ENCODE measurements at places on chromosomes 2 and 18.

- DNase-seq: peak; percentile 32
Measured at GRCh38 chr2:233076749-233077148, 16.6 kb downstream of the INPP5D start.

- no peak for DNase-seq
Measured at GRCh38 chr2:185306119-185306518, 432.5 kb upstream of the FSIP2 start.

GRCh38 chr18:74378179-74378682, 62.6 kb downstream of the C18orf63 start:
- no peak for DNase-seq

DNA sequence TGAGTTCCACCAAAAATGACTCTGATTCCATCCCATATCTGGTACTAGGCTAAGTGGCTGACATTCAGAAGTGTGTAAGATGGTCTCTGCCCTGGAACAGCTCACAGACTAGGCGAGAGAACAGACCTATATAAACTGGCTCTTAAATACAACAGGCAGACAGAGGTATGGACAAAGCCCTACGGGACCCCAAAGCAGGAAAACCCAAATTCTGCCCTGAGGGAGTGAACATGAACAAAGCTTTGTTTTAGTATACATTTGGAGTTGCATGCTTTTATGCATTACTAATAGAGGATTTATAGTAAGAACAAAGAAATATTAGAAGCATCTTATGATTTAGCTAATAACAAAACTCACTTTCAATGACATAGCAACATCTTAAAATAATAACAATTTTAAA, 25.1 kb downstream of the GDF7 start:
- DNase-seq: no peak

- DNase-seq: no peak
Measured at GRCh38 chr2:162839419-162839818, 852 bp upstream of the KCNH7 start.

DNA sequence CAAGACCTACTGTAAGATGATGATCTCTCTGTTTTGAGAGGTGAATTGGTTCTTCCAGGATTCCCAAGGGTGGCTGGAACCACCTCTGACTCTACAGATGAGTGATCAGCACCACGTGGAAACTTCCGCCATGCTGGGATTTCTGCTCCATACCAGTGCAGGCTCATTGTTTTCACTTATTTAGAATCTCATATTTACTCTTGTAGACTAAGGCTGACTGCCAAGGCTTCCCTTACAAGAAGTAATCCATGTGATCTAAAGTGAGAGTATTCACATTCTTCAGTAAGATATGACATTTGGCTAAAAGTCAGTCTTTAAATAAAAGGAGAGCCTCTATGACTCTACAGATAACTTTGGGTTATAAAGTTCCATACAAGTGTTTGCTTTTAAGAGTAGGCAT, 322.9 kb upstream of the RAB12 start:
- DNase-seq: no peak

DNA sequence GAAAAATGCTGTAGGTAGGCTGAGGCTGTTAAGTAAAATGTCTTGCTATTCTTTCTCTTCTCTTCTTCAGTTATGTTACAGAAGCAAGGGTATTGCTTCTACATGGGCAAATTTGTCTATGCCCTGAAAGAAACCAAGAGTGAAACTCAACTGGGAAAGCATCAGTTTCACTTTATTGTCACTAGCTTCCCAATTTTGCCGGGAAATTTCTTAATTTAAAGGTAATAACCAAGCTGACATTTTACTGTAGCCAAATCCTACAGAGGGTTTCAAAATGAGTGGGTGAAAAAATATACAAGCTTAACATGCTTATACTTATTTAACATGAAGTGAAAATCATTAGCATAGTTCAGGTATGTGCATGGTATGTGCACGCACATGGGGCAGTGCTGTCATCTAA, 3.2 kb downstream of the TANK start:
- DNase-seq: no peak

DNA sequence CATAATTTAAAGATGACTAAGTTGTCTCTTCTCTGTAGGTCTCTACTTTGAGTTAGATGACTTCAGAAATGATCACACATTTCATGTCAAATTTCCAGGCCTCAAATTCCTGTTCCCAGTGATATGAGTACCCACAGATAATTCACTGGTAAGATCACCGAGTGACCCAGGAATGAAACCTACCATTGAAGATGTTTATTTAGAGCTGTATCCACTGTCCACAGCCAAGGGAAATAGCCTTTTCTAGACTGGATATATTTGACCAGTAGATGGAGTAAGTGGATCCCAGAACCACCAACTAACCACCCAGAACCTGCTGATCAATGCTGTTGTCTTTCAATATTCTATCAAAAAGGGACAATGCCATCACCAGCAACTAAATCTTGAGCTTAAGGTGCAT, 238.8 kb downstream of the SLC8A1 start:
- DNase-seq: no peak

DNA sequence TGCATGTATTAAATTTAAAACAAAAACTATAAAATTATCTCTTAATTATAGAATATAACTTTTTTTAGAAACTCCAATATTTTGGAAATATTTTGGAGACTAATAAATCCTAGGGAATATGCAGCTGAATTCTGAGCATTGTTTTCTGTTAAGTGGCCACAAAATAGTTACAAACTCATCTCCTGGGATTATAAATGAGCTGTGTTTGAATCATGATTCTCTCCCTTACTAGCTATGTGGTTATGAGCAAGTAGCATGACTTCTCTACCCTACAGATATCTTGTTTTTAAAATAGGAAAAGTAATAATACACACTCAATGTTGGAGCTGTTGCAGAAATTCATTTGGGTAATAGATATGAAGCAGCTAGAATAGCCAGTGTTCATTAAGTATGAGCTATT, 137.9 kb upstream of the ITGA4 start:
- no peak for DNase-seq

DNA sequence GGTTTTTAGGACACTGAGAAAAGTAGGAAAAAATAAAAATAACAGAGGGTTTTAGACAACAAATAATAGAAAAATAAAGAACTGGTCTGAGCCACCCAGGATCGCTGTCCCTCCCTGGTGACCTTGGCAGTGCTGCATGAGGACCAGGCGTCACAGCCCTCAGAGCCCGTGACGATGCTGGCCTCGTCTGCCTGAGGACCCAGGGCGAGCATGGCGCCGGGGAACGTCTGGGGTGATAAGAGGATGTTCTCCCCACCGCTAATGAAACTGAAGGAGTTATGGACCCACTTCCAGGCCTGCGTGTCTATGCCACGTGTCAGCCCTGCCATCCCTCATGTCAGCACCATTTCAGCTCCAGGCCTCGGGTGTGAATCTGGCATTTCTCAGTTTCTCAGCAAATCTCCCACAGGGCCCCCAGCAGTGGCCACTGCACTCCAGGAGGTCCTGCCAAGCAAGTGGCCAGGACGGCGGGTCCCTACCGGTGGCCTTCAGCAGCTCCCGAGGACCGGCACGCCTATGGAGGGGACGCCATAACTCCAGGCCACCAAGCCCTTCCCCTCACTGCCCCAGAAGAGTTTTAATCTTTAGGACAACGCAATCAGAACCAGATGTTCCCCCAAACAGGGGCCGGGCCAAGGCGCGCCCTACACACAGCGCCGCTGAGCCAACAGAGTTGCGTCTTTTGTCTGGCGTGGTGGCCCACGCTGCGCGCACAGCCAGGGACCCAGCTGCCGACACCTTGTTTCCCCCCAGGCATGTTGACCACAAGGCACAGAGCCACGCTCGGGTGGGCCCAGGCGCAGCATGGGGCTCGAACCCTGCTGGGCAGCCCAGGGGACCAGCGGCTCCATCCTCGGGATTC, 179.7 kb downstream of the TWIST2 start:
- no peak for DNase-seq

GRCh38 chr2:54760310-54760709, 36.8 kb downstream of the EML6 start:
- no peak for DNase-seq

- DNase-seq: peak; percentile 86
Measured at GRCh38 chr2:108621087-108621559, 86.9 kb downstream of the LIMS1 start.

DNA sequence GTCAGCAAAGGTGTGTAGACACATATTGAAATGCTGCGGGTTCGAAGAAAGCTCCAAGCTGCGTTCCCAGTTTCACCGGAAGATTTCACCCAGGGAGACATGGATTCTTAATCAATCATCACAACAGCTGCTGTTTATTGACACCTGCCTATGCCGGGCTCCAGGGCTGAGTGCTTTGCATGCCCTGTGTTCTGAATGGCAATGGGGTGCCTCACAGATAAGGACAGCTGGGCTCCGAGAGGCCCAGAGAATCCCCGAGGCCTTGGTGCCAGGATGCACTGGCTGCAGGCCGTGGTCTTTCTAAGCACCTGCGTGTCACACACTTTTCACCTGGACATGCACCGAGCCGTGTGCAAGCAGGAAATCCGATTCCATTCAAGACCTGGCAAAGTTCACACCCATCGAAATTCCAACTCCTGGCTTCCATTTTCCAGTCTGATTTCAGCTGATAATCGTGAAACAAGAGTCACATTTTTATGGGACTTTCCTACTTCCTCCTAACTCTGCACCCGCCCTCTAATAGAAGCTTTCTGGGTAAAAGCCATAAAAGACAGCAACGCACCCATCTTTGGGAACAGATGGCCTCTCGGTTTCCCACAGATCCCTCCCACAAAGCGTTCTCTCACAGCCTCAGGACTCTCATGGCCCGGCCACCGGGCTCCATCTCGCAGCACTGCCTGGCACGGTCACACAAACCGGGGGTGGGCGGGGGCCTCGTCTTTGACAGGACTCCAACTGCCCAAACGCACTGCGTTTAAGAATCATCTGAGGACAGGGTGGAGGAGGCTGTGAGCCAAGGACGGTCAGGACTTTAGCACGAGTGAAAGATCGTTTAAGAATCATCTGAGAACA, 245.6 kb upstream of the SALL3 start:
- no peak for DNase-seq

GRCh38 chr2:43183743-43184142, 42.7 kb downstream of the ZFP36L2 start:
- DNase-seq: no peak

DNA sequence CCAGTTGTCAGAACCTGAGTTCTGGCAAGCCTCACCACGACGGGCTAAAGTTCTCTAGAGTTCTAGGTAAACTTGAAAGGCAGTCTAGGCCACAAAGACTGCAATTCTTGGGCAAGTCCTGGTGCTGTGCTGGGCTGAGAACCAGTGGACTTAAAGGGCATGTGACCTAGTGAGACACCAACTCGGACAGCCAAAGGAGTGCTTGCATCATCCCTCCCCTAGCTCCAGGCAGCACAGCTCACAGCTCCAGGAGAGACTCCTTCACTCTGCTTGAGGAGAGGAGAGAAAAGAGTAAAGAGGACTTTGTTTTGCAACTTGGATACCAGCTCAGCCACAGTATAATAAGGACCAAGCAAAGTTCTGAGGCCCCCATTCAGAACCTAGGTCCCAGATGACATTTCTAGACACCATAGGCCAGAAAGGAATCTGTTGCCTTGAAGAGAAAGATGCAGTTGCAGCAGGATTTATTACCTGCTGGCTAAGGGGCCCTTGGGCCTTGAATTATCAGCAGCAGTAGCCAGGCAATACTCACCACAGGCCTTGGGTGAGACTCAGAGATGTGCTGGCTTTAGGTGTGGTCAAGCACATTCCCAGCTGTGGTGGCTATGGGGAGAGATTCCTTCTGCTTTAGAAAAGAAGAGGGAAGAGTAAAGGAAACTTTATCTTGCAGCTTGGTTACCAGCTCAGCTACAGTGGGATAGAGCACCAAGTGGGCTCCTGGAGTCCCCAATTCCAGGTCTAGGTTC, 51.8 kb downstream of the UPP2 start:
- no peak for DNase-seq
